ENCODE measurements at places on chromosomes 6 and 20.

- no peak for DNase-seq
Measured at GRCh38 chr6:73798592-73798991, 102.6 kb downstream of the CD109 start.

- DNase-seq: peak; percentile 71
Measured at GRCh38 chr6:33419580-33420490, at the start of gene SYNGAP1. Gene SYNGAP1 (plus strand): TSS chr6:33420065. CDS start chr6:33420265, 200 bp downstream.

DNA sequence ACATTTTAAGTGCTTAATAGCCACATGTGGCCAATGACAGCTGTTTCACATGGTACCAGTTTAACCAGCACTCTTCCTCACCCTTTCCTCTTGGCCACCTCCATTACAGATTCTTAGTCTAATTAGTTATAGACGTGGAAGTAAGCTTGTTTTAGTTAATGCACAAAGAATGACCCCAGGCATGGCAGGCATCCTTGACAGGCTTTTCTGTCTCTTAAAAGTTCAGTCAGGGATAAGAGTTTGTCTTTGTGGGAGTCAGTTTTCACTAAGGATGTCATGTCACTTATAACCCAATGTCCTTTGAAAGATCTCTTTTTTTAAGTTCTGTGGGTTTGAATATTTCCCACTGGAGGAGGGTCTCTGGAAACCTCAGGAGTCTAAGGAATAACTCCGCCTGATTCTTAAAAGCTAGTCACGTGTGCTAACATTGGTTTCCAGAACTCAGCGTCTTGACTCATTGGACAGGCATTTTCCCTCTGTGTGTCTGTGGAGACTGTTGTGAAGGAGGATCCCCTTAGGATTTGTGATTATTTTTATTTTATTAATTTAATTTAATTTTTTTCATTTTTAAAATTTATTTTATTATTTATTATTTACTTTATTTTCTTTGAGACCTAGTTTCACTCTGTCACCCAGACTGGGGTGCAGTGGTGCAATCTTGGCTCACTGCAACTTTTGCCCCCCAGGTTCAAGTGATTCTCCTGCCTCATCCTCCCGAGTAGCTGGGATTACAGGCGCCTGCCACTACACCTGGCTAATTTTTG lies 171.4 kb downstream of the ZFAND3 start:
- DNase-seq: no peak

GRCh38 chr6:160431791-160432404 lies 83.7 kb downstream of the SLC22A3 start:
- DNase-seq: no peak

DNA sequence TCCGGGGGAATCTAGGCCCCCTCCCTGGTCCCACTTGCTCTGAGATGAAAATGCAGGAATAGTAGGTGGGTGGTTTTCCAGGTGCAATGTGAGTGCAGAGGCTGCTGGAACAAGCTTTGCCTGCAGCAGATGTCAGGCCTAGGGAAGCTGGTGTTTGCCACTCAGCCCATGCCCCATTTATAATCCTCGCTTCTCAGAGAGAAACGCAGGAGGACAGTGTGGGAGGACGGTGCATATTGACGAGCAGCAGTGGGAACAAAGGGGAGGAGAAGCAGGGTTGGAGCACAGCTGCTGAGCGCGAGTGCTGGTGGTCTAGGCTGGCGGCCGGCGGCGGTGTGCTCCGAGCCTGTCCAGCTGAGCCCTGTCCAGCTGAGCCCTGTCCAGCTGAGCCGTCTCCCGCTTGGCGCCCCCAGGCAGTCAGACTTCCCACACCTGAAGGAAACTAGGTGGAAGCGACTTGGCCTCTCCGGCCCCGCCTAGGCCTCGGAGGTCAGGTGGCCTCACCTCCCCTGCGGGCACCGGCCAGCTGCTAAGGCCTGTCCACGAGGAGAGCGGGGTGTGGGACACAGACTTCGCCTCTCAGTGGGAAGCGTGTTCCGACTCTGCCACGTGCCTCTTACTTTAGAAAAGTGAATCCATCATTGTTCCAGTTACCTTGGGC lies 49.7 kb upstream of the FRMD1 start:
- DNase-seq: no peak

GRCh38 chr6:27864906-27865849 lies 47.0 kb downstream of the OR2B2 start:
- DNase-seq: peak; percentile 66

- no peak for DNase-seq
Measured at GRCh38 chr6:169099411-169100202, 154.0 kb downstream of the THBS2 start.

All from CD4-positive, alpha-beta T cell treated with Interleukin-6 for 4 hours (primary cell).